Fibroblast of lung (primary cell): ENCODE measurements at places on chromosomes 1 and 21. TPM values are rescaled to one million over a fixed set of nuclear protein-coding genes. Genes with fewer than 3 reads are reported as not detected.

DNA sequence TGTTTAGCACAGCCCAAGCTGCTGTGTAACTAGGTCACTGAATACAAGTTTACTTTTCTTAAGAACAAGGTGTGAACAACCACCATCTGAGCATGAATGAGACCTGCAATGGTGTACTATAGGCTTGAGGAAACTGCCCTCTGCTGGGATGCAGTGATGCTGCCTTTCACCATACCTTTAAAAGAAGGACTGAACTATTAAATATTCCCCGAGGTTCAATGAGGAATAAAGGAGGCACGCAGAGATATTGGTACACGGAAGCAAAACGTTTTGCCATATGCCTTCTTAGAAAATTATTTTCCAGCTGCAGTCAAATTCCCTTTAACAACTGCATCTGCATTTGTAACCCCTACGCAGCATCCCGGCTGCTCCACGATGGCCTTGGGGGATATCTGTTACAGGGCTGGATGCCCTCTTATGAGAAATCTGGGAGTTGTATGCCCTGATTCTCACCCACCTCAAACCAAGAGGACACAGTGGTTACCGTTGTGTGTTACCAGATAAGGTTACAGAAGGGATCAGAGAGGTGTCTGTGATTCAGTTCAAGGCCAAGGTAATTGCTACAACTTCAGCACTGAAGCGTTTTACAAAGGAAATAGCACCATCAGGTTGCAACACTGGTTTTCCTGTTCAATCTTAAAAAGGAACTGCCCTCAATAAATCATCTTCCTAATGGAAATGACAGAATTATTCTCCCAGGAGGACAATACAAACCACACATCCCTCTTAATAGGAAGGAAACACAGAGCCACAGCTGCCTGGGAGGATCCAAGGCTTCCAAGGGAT, 470.5 kb downstream of the LTN1 start:
- DNase-seq = peak; percentile 76

DNA sequence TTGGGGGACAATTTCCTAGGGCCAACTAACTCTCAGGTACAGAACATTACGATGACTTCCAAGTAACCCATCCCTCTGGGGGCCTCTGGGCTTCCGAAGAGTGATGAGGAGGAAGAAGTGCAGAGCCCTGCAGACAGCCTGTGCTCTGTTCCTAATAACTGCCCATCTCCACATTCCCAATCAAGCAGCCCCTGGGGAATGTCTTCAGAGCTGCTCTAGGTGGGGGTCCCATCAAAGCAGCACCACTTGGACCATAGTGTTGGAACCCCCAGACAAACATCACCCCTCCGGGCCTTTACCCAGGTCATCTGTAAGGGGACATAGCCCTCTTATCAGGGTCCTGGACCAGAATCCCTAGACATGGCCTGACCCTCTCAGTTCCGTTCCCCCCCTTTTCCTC, 357.3 kb downstream of the NPHP4 start:
- DNase-seq = no peak

DNA sequence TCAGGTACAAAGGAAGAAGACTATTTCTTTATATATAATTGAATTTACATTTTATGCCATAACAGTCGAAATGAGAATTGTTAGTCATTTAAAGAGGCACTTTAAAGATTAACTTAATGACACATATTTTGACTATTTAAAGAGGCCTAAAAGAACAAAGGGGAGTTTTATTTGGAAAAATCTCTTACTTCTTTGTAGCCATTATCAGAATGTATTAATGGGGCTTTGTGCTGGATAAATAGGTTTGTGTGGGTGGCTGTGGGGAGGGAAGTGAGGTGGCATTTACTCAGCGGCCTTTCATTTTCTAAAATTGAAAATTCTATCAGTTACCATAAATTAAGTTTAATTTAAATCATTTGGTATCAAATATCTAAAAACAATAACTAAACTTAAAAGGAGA, 462.2 kb upstream of the CXADR start:
- peak; percentile 4 for DNase-seq

GRCh38 chr21:38476385-38476784, 21.9 kb downstream of the ERG start:
- no peak for DNase-seq

- DNase-seq = no peak
Observed at GRCh38 chr1:192832492-192832891, 23.7 kb downstream of the RGS2 start.

DNA sequence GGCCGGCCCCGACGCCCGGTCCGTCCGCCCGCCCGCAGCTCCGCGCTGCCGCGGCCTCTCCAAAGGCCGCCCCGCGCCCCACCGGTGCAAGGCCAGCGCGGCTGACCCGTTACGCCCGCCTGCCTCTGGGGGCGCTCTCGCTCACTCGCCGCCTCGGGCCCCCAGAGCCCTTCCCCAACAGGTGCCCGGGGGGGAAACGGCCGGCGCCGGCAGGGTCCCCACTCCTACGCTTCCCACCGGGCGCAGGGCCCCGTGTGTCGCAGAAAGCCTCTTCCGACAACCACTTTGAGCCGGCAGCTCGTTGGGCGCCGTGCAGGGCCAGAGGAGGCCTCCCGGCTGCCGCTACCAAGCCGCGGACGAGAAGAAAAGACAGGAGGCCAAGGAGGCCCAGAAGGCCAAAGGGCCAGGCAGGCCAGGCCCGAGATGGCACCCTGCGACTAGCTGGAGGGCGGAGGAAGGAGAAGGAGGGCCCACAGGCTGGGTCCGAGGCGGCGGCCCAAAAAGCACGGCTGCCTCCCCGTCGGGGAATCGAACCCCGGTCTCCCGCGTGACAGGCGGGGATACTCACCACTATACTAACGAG, 64.9 kb upstream of the FCGR2A start:
- DNase-seq = peak; percentile 51

DNA sequence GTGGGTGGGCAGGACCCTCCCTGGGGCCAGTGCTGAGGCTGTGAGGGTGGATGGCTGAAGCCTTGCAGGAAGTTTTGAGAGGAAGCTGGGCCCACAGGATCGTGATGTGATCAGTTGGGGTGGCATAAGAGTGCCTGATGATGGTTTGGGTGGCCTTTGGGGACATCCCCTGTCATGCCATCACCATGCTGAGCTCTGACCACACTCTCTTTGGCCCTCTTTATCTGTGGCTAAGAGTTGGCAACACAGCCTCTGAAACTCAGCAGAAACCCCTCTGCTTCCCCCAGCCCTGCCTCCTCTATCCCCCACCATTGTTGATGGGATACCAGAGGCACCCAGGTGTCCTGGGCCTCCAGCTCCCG, 19.8 kb downstream of the MIIP start:
- DNase-seq = no peak

DNA sequence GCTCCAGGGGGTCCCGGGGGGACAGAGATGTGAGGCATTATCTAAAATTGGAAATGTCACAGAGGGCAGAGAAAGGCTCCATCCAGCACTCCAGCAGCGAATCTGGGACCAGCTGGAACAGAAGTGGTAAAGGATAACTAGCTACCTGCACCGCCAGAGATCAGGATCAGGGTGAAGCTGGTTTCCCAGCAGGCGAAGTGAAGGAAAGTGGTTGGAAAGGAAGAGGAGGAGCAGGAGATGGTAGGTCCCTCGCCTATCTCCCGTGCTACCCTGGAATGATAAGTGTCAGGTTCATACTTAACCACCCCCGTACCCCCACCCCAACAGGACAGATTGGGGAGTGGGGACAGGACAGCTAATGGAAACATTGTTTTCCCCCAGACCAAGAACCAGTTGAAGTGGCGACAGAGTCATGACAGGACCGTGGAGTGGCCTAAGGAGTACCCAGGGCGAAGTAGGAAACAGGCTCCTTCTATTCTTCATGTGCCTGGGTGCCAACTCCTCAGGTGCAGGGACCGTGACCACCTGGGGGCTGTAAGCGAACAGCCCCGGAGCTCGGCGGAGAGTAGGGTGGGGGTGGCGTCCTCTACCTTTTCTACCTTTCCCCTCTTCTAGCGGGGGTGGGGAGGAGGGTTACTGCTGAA, 717 bp downstream of the B4GALT3 start:
- DNase-seq = no peak

DNA sequence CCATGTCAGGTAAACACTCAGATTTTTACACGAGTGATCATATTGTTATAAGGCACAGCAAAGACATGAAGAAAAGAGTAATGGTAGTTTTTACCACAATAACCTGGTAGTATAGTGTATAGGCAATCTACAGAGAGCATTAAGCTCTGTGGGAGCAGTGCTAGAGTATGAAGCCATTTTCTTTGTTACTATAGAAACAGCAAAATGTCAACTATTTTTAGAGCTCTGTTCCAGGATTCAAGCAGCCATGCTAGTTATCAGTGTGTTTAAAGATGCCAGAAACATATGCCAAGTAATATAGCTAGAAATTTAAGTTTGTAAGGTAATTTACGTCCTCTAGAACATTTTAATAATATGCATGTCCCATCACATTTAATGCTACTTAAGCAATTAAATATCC, 77.6 kb upstream of the RGS18 start:
- DNase-seq = no peak

GRCh38 chr1:25183126-25183980, 48.9 kb downstream of the SYF2 start:
- DNase-seq = no peak

GRCh38 chr1:157490467-157491165, 61.7 kb downstream of the FCRL5 start:
- DNase-seq = peak; percentile 38

DNA sequence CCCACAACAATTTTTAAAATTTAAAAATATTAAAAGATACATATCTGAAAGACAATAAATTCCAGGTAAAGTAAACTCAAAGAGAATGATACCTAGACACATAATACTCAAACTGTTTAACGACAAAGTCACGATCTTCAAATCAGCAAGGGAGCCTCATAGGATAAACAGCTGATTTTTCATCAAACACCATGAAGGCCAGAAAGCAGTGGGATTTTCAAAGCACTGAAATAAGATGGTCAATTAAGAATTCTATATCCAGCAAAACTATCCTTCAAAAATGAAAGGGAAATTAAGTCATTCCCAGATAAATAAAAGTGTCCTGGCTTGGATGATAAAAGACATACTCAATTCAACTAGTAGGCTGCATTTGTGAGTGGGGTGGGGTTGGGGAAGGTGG, 100.5 kb downstream of the TIAM1 start:
- DNase-seq = no peak

DNA sequence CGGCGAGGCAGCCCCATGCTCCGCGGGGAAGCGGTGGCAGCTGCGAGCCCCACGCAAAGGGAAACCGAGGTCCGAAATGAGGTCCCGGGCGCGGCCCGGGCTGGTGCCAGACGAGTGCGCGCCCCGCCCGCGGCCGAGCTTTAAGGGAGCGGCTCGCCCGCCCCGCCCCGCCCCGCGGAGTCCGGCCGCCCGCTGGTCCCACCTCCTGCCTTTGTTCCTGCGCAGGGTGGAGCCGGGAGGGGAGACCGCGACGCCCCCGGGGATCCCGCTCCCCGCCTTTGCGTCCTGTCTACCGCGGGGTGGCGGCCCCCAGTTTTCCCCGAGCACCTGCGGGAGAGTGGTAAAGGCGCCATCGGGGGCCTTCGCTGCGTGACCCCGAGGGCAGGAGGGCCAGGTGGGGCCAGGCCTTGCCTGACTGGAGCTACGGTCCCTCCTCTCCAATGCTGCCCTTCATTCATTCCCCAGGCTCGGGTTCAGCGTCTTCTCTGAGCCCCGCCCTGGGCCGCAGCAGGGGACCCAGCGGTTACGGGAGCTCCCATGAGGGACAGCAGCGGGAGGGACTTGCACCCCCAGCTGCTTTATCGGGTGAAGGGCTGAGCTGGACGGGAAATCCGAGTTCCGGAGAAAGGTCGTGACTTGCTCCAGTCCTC, at the start of gene HES2:
Gene HES2, minus strand, starts transcription at position 116 of the 650 bp plus-strand sequence. Its CDS starts 99 bp downstream, at position 17.
- no peak for DNase-seq

GRCh38 chr1:116889380-116889779, 20.3 kb upstream of the PTGFRN start:
- DNase-seq = no peak

- no peak for DNase-seq
Observed at GRCh38 chr21:17560377-17561025, 47.7 kb downstream of the CXADR start.

GRCh38 chr1:200963076-200963475, 60.4 kb downstream of the KIF21B start:
- DNase-seq = peak; percentile 7

- no peak for DNase-seq
Observed at GRCh38 chr1:238177960-238178645, 287.4 kb upstream of the ZP4 start.

GRCh38 chr21:30695956-30696355, 22.6 kb downstream of the KRTAP21-3 start:
- no peak for DNase-seq

GRCh38 chr1:1625404-1625775, 6.6 kb upstream of the MMP23B start:
- no peak for DNase-seq

- DNase-seq = no peak
Observed at GRCh38 chr1:26750428-26750827, 37.3 kb upstream of the PIGV start.

GRCh38 chr1:195373856-195374255, 1234.4 kb downstream of the KCNT2 start:
- DNase-seq = no peak

GRCh38 chr1:152876827-152877226, 1.3 kb upstream of the SMCP start:
- no peak for DNase-seq

- no peak for DNase-seq
Observed at GRCh38 chr1:21314743-21315396, 24.6 kb upstream of the ECE1 start.

DNA sequence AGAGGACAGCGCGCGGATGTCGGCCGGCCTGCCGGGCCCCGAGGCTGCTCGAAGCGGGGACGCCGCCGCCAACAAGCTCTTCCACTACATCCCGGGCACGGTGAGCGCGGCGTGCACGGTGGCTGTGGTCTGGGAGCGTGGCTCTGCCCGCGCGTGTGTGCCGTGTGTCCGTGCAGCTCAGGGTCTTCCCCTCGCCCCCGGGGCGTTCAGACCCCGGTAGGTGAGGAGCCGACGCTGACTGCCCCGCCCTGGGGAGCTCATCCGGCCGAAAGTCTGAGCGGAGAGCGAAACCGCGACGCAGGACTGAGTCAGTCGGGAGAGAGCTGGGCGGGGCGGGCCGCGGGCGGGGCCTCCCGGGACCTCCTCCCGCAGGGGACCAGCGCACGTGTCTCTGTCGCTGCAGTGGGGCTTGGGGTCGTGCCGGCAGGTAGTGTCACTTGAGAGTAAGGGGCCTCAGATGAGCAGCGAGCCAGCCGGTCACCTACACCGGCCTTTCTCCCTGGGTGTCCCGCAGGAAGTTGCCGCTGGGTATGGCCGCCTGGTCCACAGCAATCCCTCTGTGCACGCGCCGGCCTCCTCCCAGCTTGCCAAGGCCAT, 520 bp downstream of the PLEKHN1 start:
- DNase-seq = peak; percentile 47

GRCh38 chr1:117959364-117959763, 29.8 kb downstream of the WDR3 start:
- peak; percentile 59 for DNase-seq

GRCh38 chr1:45785583-45785982, 17.8 kb upstream of the MAST2 start:
- no peak for DNase-seq

Gene COL6A2
- total RNA-seq = 782 and 928 TPM in 2 replicates

Gene LENEP
- 0.26 TPM in 1 of 2 replicates, not detected in the other for total RNA-seq

Gene ST6GALNAC5
- total RNA-seq = 0.83 and 1.3 TPM in 2 replicates

Gene FNDC10
- 0.50 and 0.77 TPM in 2 replicates for total RNA-seq

Gene ADORA1
- 1.5 and 10.8 TPM in 2 replicates for total RNA-seq

Gene OR2T35
- total RNA-seq = not detected in 2 replicates

Gene CFAP107
- under 0.01 TPM in 1 of 2 replicates, not detected in the other for total RNA-seq

Gene HSD3B2
- total RNA-seq = not detected in 2 replicates

Gene ERO1B
- total RNA-seq = 4.1 and 5.0 TPM in 2 replicates

Gene PRAMEF2
- not detected in 2 replicates for total RNA-seq

Gene S100A3
- total RNA-seq = 1.8 and 6.8 TPM in 2 replicates

Gene DAP3
- 53.7 and 54.2 TPM in 2 replicates for total RNA-seq
